ENCODE measurements at places on chromosomes 6 and 20. TPM values are rescaled to one million over a fixed set of nuclear protein-coding genes. Genes with fewer than 3 reads are reported as not detected.

Gene FLRT3
- 11.9 TPM for total RNA-seq

Gene PXT1
- not detected for total RNA-seq

Gene ALDH8A1
- 1.5 TPM for total RNA-seq

DNA sequence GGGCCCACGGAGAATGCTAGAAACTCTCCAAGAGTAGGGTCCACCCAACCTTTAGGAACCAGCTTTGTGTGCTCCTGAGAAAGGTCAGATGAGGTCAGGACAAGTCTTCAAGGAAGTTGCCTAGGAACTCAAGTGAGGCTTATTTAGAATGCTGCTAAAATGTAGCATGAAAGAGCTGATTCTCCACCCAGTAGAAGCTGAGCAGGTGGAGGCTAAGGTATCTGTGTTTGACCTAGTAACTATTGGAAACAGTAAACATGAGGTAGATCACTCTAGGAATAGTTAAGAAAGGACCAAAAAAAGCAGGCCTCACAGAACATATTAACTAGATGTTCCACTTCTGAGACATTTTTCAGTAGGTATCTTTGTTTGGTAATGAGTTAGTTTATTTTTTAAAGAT, 13.9 kb downstream of the CEP43 start:
- DNase-seq: no peak

DNA sequence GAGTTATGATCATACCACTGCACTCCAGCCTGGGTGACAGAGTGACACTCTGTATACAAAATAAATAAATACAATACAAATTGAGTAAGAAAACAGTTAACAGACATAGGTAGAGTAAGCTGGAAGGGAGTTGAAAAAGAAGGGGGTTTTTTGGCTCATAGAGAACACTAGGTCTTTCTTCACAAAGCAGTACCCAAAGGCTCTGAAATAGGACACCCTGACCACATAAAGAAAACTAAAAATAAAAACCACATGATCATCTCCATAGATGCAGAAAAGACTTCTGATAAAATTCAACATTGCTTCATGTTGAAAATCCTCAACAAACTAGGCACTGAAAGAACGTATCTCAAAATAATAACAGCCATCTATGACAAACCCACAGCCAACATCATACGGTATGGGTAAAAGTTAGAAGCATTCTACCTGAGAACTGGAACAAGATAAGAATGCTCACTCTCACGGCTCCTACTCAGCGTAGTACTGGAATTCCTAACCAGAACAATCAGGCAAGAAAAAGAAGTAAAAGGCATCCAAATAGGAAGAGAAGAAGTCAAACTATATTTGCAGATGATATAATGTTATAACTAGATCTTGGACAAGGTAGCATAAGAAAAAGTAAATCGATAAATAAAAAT, 48.6 kb downstream of the TOMM6 start:
- DNase-seq: no peak

DNA sequence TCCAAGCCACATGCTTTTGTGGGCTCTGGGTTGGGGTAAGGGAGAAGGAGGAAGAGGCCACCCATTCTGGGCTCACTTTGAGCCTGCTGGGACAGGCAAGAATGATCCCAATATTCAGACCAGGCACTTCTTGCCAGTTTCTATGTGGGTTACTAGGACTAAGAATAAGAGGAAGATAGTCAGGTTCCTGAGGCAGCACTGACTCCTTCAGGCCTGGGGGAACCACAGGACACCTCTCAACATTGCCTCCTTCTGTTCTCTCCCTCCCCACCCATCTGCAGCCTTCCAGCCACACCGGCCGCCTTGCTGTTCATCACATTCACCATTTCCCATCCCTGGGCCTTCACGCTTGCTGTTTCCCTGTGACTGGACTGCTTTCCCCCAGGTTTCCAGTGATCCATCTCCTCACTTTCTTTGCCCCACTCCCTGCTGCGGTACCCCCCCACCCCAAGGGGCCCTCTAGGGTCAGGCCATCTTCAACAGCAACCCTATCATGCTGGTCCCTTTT, 69.2 kb upstream of the SIRPA start:
- no peak for DNase-seq

DNA sequence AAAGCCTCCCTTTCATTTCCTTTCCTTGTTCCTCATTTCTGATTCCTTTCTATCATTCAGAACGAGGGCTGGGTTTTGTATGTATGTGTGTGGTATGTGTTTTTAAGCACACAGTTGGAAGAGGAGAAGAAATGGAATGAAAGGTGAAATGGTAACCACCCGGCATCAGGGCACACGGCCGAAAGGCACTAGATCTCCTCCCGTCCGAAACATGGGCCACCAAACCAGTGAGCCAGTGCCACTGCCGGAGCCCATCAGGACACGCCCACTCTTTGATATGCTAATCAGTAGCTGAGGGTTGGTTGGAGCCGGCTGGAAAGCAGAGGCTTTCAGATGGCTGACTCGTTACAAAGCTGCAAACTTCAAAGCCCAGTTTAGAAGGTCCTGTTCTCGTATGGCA, 228.6 kb upstream of the JARID2 start:
- no peak for DNase-seq

GRCh38 chr20:15195378-15195777, 858.0 kb upstream of the FLRT3 start:
- DNase-seq: no peak

DNA sequence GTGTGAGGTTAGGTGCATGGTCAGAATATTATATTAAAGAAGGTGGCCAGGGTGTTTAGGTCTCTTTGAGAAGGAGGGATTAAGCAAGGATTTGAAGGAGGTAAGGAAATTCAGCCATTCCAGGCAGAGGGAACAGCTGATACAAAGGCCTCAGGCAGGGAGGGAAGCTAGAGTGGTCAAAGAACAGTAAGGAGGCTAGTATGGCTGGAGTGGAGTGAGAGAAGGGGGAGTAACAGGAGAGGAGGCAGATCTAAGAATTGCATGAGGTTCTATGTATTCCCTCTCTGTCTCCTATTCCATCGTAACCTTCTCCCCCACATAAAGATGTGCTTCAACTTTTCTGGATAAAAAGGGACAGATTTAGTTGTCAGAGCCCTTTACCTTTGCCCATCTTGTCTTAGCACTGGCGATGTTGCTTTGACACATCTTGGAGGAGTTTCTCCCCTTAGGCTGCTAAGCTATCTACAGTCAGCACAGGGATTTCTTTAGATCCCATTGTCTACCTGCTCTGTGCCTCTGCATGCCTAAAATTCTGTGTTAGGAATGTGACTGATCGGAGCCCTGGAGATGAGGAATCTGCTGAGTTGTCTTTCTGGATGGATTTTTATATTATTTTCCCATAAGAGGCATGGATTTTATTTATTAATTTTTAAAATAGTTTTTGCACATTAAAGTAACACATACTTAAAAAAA, 59.9 kb downstream of the KLHL31 start:
- DNase-seq: no peak
